D341Med (cell line): ENCODE measurements at places on chromosomes 4 and X.

- DNase-seq: peak; percentile 37
Observed at GRCh38 chrX:132876523-132877338, 81.7 kb downstream of the HS6ST2 start.

GRCh38 chr4:107818301-107818910 lies 6.3 kb upstream of the SGMS2 start:
- no peak for DNase-seq

DNA sequence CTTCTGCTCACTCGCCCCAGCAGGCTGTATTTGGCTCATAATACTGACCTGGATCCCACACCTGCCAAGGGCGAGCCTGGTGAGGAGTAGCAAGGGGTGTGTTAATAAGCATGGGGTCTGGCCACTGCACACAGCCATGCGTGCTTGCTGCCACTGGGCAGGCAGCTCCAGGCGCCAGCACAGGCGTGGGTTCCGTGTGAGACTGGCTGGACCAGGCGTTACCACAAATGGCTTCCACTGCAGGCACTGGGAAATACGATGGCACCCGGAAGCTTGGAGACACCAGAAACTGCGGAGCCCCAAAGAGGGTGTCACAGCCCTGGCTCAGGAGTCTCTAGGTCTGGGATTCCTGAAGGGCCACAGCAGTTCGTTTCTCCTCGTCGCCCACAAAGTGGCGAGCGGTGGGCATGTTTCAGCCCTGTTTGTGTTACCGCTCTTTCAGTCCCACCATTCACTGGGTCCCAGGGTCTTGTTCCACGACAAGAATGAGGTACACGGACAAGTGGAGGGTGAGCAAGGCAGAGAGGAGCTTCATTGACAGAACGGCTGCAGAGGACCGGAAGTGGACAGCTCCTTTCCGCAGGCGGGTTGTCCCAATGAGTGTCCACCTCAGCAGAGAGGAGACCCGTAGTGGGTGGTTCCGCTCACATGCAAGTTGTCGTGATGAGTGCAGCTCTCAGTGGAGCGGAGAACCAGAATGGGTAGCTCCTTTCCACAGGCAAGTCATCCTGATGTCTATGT lies 428.9 kb downstream of the EPHA5 start:
- DNase-seq: no peak

DNA sequence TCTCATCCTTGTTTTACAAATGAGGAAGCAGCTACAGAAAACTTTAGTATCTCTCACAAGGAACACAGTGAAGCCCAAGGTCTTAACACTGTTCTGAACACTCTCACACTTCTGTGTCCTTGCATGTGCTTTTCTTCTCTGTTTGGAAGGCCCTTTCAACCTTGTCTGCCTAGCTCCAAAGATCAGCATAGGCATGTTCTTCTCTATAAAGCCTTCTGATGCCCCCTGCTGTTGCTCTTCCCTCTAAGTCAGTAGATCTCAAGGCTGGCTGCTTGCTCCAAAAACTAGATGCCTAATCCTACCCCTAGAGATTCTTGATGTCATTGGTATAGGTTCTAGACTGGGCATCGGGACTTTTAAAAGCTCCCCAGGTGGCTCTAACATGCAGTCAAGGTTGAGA lies 5.9 kb downstream of the APOO start:
- DNase-seq: peak; percentile 47

- DNase-seq: no peak
Observed at GRCh38 chrX:32778965-32779364, 432.4 kb downstream of the DMD start.

DNA sequence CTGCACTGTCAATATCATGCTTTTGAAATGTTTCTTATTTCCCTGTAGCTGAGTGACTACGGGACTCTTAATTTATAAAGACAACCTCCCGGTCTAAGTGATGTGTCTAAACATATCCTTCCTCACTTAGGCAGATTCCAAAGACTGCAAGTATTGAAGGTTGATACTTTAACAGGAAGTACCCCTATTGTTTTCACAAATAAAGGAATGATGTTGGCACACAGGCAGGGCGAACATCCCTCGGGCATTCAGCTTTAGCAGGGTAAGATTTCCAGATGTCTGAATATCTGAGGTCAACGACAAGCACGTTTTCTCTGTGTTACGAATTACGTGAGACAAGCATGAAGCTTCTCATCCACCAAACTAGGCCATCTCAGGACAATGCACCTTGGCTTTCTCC lies 638.0 kb upstream of the FRG1 start:
- DNase-seq: no peak

DNA sequence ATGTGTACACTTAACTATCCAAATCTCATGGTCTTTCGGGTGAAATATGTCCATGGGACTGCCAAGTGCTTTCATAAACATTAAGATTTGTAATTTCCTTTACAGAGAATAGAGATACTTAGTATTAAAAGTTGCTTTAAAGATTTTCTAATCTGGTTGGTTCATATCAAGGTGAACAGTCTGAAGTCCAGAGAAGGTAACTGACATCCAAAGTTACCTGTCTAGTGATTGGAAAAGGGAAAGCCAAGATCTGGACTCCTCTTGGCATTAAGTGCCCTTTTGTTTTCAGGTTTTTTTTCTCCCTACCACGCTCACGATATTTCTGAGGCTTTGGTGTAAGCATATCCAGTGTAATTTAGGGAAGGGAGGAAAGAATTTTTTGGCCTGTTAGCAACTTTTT lies 5.0 kb downstream of the SMAD1 start:
- no peak for DNase-seq

DNA sequence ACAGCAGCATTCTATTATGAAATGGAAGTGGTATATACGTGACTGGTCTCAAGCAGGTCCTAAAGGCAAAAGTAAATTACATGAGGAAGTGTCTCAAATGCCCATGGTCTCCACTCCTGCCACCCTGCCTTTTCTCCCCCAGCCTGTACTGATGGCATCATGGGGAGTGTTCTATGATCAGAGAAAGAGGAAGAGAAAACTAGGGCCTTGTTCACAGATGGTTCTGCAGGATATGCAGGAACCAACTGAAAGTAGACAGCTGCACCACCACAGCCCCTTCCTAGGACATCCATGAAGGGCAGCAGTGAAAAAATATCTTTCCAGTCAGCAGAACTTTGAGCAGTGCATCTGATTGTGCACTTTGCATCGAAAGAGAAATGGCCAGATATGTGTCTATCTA lies 901.5 kb downstream of the ARAP2 start:
- DNase-seq: no peak

GRCh38 chr4:151157543-151157942 lies 58.1 kb downstream of the RPS3A start:
- no peak for DNase-seq
